Activated T-helper 2 cell treated with anti-CD3 and anti-CD28 coated beads, Interferon-gamma antibody, Interleukin-2, Interleukin-4, amounts not matched to agents 10 μg/mL and 5 μg/mL and 100 μg/mL, durations not matched to agents 14 hours and 24 hours and 36 hours (primary cell): ENCODE measurements at places on chromosomes 2 and 18. TPM values are rescaled to one million over a fixed set of nuclear protein-coding genes. Genes with fewer than 3 reads are reported as not detected.

Gene CNRIP1
- total RNA-seq, result not detected in 2 replicates

Gene ERICH2
- total RNA-seq, result not detected in 2 replicates

Gene TGFA
- not detected in 2 replicates for total RNA-seq

Gene HSBP1L1
- 12.0 and 15.5 TPM in 2 replicates for total RNA-seq

Gene DSC1
- total RNA-seq, result not detected in 2 replicates

Gene SH3RF3
- total RNA-seq, result 0.64 and 0.78 TPM in 2 replicates

Gene CFAP221
- not detected in 2 replicates for total RNA-seq

Gene LIMS4
- 0.21 TPM in 1 of 2 replicates, not detected in the other for total RNA-seq

Gene PROC
- total RNA-seq, result not detected in 2 replicates

Gene CCBE1
- not detected in 2 replicates for total RNA-seq
